Breast epithelium (tissue), 4 donors: ENCODE measurements at places on chromosomes 7 and 10. TPM values are rescaled to one million over a fixed set of nuclear protein-coding genes. Genes with fewer than 3 reads are reported as not detected.

SSC4D gene
- total RNA-seq = 1.9 TPM

ENTPD1 gene
- 26.9 TPM for total RNA-seq

ENO4 gene
- 1.9 TPM for total RNA-seq

CRYGN gene
- total RNA-seq = 0.98 TPM

MEOX2 gene
- 14.2 TPM for total RNA-seq

HOXA10 gene
- total RNA-seq = 21.1 TPM

CTNNA3 gene
- total RNA-seq = 0.33 TPM

ARMC3 gene
- total RNA-seq = 0.88 TPM
